ENCODE measurements at places on chromosomes 4 and X.

DNA sequence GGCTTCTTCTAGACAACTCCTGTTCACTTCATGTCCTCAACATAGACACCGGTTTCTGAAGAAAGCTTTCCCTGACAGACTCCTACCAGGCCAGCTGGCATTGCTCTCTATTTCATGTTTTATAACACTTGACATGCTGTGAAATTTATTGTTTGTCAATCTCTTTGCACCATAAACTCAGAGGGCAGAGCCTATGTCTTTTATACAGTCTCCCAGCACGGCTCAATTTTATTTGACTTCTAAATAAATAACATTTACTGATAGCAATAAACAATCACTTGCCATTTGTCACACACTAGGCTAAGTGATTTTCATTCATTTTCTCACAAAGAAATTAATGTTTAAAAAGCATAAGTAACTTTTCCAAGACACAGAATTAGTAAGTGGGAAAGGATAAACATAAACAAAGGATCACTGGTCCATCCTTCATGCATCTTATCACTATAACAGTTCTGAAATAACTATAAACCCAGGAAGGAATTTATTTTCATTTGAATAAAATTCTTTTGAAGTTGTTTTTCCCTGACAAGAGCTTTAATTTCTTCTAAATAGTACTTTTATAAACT, 577.6 kb downstream of the TECRL start:
- DNase-seq, result no peak

DNA sequence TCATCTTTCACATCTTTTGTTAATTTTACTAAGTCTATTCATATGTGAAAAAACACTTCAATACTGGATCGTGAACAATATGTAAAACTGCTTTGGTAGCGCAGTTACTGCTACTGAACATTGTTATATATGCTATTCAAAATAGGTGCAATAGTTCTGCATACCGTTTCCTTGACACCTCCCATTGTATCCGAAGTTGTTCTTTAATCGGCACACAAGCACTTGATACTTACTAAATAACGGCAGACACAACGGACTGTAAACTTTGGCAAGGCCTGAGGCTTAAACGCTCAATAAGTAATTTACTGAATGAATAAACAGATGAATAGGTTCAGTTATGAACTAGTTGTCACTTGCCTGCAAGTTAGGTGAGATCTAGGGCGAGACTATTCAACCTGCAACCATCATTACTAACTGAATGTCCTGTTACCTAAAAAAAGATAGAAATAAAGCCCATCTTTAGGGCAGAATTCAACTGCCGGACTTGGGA, 620 bp downstream of the ANAPC10 start:
- DNase-seq, result no peak

GRCh38 chr4:16693641-16694040, 204.8 kb downstream of the LDB2 start:
- DNase-seq, result no peak

DNA sequence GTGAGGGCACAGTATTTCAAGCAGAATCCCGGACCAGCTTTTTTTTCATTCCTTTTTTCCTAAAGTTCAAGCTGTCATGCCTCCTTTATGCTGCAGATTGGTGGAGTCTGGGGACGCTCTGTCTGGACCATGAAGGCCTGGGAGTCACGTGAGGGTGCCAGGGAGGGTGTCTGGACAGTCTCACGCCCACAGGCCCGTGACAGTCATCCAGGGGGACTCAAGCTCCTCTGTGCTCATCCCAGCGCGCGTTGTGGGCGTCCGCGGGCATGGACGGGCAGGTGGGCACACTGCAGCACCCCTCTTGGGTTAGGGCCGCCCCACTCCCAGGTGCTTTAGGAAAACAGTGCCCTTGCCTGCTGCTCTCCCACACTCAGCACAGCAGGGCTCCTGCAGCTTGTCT, 4.8 kb downstream of the CPZ start:
- DNase-seq, result no peak

DNA sequence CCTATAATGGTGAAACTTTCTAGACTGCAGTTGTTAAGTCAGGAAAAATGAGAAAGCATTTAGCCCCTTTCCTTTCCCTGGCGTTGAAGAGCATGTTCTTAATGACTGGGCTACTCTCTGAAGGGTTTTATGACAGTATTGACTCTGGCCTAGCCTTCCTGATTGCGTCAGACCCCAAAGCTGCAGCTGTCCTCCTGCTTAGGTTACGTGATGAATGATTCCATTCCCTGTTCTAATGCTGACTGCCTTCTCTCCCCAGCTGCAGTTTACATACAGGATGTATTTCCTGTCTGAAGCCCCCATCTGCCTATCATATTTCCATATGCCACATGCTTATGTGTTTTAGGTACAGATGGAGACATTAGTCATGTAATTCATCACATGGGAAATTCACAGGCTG, 105.8 kb upstream of the EGFL6 start:
- DNase-seq, result no peak

GRCh38 chrX:130176354-130176776, 4.6 kb downstream of the RAB33A start:
- DNase-seq, result no peak

DNA sequence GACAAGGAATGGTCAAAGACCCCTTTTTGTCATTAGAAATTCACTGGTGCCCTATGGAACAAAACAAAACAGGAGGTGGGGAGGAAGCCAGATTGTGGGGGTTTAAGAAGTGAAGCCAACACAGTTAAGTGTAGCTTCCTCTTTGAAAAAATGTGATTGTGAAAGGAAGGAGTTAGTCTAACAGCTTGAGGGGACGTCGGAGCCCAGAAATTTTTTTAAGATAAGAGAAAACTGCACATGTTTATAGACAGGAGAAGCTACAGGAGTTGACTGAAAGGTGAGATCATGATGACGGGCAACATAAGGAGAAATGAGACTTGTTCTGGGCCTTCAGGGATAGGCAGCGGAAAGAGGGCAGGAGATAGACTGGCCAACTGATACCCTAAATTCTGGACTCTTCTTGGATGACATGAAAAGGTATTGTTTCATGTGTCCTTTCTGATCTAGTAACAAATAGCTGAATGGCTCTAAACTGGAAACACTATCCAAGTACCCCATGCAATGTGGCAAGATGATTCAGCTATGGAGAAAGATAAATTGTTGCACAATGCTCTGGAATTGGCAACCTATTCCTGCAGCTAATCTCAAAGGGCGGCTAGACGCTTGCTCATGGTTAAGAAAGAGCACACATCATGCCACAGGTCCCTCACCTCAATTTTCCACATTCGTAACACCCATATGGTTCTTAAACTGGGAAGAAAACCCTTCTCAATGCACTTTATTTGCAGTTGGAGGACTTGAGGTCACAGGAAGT, 3.7 kb upstream of the HDAC8 start:
- no peak for DNase-seq

GRCh38 chr4:34269613-34270012, 1974.7 kb downstream of the ARAP2 start:
- no peak for DNase-seq

- no peak for DNase-seq
These were observed 17.8 kb downstream of the SCD5 start for GRCh38 chr4:82780752-82781231.

DNA sequence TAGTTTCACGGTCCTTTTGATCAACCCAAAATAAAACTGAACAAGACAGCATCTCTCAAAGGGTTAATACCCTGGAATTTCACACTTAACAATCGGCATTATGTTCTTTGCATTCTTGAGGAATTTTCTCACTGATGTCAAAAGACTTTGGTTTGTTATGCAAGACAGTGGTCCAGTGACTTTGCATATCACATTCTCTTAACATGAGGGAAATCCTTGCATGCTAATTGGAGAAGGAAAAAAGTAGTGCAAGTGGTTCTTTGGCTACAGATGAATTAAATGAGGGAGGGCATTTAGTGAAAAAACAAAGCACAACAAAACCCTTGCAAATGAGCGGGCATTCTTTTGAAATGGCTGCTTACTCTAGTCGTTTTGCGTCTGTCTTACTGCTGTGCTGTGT, 105.1 kb upstream of the LIMCH1 start:
- DNase-seq, result no peak

- DNase-seq, result no peak
These were observed 169.4 kb downstream of the MID1 start for GRCh38 chrX:10450959-10451355.

DNA sequence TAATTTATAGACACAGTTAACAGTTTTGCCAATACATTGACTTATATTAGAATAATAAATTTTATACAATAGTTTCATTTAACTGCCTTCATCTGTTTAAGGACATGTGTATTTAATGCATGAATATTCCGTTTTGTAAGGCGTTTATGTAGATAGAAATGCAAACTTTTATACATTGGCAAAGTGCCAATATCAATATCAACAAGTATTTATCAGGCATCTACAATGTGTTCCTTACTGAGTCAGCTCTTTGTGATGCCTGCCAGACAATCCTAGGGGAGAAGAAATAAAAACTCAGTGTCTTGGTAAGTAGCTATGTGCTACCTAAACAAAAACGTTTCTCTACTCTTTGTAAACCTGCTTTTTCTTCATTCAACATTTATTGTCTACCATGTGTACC, 1142.2 kb downstream of the C4orf33 start:
- DNase-seq, result no peak

DNA sequence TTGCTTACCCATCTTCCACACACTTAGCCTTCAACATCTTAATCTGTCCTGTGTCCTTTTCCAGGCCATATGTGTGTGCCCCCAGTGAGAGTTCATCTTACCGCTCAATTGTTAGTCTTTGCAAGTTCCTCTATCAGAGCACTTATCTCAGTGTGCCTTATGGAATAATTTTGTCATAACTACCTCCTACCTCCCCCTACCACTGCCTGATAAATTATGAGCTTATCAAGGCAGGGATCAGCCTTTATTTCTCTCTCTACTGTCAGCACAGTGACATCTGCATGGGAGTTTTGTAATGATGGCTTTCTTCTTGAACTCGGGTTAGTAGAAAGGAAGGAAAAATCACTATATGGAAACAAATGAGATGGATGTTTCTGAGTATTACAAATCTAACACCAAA, 53.2 kb downstream of the MTM1 start:
- no peak for DNase-seq

DNA sequence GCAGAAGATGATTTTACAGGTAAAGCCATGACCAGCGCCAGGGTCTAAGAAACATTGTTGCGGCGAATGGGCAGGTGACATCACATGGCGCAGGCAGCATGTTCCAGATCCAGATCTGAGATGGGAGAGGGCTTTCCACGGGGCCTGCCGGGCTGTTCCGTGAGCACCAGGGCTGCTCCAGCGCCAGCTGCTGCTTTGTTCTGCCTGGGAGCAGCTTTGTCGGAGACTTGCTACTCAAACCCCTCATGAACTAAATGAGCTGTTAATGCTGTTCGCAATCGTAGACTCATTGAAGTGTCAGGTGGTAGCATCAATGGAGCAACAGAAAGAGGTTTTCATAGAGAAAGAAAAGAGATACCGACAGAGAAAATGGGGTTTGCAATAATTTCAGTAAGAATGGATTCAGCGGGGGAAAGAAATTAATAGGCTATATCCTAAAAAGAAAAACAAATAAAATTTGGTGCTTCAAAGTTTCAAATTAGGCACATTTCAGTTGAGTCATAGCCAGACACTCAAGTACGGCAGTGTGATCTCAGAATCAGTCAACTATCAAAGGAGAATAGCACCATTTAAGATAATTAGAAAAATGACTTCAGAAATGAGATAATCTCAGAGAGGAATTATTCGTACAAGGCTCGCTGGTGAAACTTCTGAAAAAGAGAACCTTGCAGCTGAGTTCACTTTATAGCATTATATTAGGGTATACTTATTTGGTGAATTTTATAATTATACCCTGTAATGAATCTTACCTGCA, 23.9 kb downstream of the SORBS2 start:
- DNase-seq, result no peak

- no peak for DNase-seq
These were observed 13.1 kb downstream of the FNIP2 start for GRCh38 chr4:158781963-158782362.

DNA sequence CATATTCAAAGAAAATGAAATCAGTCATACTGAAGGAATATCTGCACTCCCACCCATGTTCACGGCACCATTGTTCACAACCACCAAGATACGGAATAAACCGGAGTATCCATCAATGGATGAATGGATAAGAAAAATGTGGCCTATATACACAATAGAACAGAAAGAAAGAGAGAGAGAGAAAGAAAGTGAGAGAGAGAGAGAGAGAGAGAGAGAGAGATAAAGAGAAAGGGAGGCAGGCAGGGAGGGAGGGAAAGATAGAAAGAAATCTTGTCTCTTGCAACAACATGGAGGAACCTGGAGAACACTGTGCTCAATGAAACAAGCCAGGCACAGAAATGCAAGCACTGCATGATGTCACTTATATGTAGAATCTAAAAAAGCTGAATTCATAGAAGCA, 52.4 kb downstream of the ANKRD17 start:
- DNase-seq, result no peak

- no peak for DNase-seq
These were observed 217.3 kb upstream of the GK2 start for GRCh38 chr4:79625361-79625760.

DNA sequence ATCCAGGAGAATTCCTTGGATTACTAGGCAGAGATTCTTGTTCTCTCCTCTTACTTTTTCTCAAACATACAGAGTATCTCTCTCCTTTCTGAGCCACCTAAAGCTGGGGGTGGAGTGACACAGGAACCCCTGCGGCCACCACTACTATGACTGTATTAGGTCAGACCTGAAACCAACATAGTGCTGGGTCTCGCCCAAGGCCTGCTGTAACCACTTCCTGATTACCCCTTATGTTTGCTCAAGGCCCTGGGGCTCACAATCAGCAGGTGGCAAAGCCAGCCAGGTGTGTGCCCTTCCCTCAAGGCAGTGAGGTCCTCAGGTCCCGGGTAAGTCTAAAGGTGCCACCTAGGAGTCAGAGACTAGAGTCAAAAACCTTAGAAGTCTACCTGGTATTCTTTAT, 166.4 kb downstream of the PARM1 start:
- no peak for DNase-seq

DNA sequence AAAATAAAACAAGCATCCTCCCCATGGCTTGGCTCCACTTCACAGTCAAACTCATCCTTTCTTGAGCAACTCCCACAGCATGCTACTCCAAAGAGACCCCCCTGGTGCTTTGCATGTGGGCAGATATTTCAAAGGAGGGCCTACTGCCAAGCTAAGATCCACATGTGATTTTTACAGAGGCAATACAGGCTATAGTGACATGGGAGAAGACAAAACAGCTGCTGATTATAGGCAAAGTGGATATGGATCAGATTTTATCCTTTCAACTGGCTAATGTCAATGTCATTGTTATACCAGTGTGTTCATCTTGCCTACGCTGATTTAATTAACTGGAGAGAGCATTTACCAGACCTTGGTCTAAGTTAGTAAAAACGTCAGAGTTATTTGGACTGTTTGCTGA, 328.3 kb downstream of the KLHL13 start:
- DNase-seq, result no peak

DNA sequence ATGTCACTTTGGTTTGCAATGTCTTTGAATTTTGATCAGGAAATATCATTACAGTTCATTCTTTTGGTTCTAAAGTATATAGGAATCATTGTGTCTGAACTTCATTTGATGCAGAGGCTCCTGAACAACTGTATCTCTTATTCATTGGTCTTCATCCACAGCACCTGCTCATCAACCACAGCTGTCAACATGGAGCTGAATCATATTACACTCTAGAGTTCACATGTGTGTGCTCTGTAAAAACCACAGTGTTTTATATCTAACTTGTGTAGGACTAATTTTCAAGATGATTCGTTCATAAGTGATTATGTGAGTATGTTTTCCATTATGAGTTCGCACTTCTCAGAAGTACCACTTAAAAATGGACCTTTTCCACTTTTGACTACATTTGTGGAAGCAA, 643.3 kb upstream of the FAM241A start:
- DNase-seq, result no peak

GRCh38 chr4:184406958-184407391, 67.4 kb downstream of the IRF2 start:
- DNase-seq, result no peak

All from T1000 (cell line).